SHP77 treated with DMSO at 0.1 percent for 48 hours (cell line): ENCODE measurements at places on chromosomes 6 and 20.

DNA sequence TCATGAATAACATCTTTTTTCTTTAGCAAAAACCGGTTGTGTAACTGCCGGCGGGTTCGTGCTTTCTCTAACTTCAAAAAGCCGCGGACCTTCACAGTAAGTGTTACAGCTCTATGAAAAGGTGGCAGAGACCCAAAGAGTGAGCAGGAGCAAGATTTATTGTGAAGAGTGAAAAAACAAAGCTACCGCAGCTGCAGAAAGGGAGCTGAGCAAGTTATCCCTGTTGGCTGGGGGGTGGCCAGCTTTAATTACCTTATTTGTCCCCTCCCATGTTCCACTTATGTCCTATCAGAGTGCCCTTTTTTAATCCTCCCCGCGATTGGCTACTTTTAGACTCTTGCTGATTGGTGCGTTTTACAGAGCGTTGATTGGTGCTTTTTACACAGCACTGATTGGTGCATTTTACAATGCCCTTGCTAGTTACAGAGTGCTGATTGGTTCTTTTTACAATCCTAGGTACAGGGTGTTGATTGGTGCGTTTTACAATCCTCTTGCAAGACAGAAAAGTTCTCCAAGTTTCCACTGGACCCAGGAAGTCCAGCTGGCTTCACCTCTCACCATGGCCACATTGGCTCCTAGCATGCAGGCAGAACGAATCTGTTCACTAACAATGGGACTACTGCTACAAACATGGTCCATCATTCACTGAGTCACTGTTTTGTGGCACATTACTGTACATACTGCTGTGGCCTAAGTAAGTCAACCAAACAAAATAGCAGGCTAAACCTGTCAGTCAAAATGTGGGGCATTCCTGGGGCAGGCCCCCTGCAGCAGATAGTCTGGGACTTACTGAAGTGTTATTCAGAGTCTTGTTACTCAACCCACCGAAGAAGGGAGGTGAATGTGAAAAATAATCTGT is 52.8 kb downstream of the MYLIP start:
- no peak for DNase-seq

DNA sequence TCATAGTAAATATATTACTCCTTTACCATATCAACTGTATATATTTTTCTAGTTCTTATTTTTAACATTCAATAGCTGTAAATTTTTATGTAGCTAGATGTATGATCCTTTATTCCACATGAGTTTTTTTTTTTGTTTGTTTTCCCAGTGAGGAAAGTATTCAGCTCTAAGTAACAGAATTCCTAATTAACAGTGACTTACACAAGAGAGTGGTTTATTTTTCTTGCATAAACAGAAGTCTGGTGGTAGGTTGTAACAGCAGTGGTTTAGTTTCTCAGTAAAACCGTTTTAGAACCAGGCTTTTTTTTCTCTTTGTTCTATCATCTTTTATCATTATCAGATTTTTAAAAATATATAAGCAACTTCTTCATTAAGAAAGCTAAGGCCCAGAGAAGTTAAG is 116.9 kb upstream of the FLRT3 start:
- DNase-seq, result no peak

- no peak for DNase-seq
Measured at GRCh38 chr6:124040655-124041054, 237.0 kb downstream of the NKAIN2 start.

GRCh38 chr6:77716311-77716710 is 63.5 kb downstream of the MEI4 start:
- DNase-seq, result no peak

DNA sequence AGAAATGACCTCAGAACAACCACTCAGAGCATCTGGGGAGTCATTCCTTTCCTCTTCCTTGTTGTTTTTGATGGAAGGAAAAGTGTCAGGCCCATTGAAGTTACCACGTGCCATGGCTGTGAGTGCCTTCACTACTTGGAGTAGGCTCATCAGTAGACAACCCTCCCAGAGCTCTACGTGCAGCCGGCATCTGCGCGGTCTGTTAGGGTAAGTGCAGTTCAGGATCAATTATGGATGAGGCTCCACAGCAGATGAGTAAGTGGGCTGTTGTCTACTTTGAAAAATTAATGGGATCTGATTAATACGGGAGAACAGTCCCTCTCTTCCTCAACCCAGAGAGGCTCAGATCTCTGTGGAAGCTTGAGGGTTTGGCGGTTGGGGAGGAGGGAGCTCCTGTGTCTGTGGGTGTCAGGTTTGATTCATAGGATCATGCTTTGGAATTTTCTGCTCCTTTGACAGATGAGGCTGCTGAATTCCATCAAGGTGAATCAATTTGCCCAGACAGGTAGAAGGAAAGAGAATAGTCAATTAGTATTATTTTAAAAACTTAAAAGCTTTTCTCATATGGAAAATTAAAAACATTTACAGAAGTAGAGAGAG is 93.8 kb upstream of the TOX2 start:
- no peak for DNase-seq

- DNase-seq, result no peak
Measured at GRCh38 chr20:43752561-43753301, 25.9 kb upstream of the GTSF1L start.

DNA sequence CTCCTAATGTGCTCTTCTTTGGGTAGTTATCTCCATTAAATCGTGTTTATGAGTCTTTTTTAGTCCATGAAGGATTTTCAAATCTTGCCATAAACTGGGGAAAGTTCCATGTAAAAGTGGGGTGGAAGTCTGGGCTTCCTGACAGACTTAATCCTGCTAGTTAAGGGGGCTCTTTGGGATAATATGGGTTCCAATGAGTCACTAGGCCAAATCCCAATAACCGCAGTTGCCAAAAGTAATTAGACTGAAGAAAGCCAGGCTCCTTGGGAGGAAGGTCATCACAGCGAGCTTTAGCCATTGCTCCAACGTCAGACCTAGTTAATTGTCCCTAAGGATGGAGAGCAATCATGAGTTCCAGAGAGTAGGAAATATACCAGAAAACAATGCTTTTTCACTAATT is 10.8 kb downstream of the RSPO3 start:
- DNase-seq, result no peak
